Stimulated activated CD4-positive, alpha-beta T cell treated with anti-CD3 and anti-CD28 coated beads, Interleukin-1b, Interleukin-23, amount 100 ng/mL, for 4 hours (primary cell): ENCODE measurements at places on chromosomes 4 and X.

GRCh38 chr4:176479767-176480166, 160.0 kb downstream of the SPCS3 start:
- DNase-seq = no peak

DNA sequence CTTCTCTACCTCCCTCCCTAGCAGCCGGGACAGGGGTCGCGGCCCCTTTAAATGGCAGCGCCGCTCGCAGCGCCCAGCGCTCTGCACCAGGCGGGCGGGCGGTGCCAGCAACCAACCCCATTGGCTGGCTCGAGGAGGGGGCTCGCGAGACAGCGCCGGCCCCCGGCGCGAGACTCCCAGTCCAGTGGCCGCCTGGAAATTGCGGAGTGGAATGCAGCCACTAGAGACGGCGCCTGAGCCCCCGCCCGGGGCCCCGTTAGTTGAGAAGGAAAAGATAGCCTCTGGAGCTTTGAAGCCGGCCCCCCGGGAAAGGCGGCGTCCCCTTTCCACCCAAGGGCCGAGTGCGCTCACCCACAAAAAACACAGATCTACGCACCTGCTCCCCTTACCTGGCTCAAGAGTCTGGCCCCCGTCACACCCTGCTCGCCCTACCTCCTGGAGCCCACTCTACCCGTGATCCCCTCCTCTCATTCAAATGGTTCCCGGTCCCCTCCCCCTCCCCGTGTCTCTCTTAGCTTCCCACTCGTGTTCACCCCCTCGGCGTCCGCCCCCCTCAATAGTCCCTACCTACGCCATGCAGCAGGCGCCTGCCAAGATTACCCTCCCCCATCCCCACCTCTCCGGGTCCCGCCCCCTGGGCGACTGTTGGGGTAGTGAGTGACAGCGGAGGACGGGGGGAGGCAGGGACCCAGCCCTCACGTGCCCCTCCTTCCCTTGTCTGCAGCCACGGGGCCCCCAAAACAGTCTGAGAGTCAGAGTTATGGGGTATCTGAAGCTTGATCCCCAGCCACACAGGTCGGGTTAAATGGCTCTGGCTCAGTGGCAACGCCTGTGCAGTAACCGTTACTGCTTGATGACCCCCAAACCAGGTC, at the start of gene ZMYM3:
Gene ZMYM3 (minus strand): TSS at position 49 of the 872 bp plus-strand sequence. CDS start 885 bp downstream, outside the sequence.
- DNase-seq = peak; percentile 56

DNA sequence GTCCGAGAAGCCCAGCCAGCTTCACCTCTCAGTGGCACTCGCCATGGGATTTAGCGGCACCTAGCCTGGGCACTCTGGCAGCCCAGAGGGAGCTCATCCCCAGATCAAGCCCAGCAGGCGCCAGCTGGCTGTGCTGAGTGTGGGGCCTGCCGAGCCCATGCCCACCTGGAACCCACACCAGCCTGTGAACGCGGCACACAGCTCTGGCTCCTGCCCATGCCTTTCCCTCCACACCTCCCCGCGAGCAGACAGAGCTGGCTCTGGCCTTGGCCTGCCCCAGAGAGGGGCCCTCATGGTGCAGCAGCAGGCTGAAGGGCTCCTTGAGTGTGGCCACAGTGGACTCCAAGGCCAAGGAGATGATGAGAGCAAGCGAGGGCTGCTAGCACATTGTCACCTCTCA, 38.0 kb upstream of the AADAT start:
- DNase-seq = no peak

- no peak for DNase-seq
Measured at GRCh38 chrX:130715299-130715698, 187.7 kb downstream of the ENOX2 start.

GRCh38 chrX:16786791-16787735, 797 bp downstream of the TXLNG start:
- DNase-seq = peak; percentile 26

- DNase-seq = no peak
Measured at GRCh38 chrX:35562395-35562794, 235.7 kb upstream of the MAGEB16 start.

GRCh38 chr4:61273233-61273632, 73.1 kb downstream of the ADGRL3 start:
- no peak for DNase-seq

DNA sequence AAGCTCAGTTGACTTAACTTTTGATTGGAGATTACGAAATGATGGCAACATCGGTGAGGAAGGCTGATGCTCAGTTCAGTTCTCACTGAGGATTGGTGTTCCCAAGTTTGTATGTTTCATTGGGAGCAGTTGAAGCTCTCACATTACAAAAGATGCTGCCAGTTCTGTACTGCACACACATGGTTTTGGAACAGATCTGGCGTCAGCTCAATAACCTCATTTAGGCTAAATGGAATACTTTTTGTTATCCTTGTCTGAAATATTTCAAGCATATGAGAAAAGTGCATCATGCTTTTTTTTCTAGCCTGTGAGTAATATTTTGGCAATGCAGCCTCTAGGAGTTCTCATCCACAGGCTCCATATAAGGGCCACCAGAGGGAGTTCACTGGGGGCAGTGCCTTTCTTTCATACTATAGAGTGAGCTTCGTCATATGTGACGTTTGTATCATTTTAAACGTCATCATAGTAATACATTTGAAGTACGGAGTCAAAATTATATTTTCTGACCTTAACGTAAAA, 4.1 kb downstream of the ENPEP start:
- no peak for DNase-seq

- DNase-seq = no peak
Measured at GRCh38 chr4:38829237-38829636, 24.6 kb upstream of the TLR1 start.

DNA sequence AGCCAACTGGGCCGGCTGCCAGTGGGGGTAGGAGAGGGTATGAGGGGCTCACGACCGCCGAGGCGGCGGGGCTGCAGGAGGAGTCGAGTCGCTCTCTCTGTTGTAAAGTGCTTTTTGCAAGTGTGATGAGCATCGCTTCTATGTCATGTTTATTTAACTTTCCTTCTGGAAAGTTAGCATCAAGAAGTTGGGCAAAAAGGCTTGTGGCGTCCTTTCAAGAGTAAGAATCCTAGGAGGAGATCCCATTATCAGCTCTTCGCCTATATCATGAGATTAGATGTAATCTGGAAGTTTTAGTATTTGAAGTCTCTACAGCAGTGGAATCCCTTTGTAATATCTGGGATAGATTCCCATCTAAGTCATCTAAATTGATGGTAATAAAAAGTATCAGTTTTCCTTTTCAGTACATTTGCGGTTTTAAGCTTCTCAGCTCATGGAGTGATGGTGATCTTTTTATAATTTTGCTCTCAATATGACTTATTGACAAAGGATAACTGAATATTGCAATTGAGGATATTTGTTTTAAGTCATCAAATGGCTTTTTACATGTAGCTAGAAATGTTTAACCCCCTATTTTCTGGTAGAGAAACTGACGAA, 1.7 kb downstream of the GALNT7 start:
- no peak for DNase-seq

DNA sequence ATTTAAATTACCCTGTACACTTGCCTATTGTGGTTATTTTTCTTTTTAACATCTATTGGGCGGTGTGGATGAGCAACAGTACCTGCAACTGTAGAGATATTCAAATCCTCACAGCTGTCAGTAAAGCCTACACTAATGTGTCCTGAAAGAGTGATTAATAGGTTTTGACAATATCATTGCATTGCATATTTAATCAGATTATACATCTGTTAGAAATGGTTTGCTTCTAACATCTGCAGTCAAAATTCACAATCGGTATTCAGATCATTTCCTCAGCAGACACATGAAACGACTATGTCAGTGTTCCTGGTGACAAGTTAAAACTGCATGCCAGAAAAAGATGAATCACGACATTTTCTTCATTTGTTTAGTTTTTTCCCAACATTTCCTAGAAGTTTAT, 254.6 kb upstream of the EPHA5 start:
- no peak for DNase-seq

- no peak for DNase-seq
Measured at GRCh38 chr4:123110147-123110546, 187.8 kb upstream of the NUDT6 start.

GRCh38 chr4:150647008-150647407, 65.1 kb downstream of the MAB21L2 start:
- no peak for DNase-seq
